CD4-positive, alpha-beta T cell (primary cell): ENCODE measurements at places on chromosomes 7 and 10. TPM values are rescaled to one million over a fixed set of nuclear protein-coding genes. Genes with fewer than 3 reads are reported as not detected.

- no peak for DNase-seq
- no peak overlapping the region for H3K4me3 ChIP-seq
- H3K27me3 ChIP-seq = peaks cover 4% of the 10 kb centered on the region
- H3K4me1 ChIP-seq = peaks cover 7% of the 10 kb centered on the region
These were observed 160.5 kb downstream of the NRF1 start for GRCh38 chr7:129771928-129772479.

Gene CTAGE4
- total RNA-seq = 1.2 TPM

DNA sequence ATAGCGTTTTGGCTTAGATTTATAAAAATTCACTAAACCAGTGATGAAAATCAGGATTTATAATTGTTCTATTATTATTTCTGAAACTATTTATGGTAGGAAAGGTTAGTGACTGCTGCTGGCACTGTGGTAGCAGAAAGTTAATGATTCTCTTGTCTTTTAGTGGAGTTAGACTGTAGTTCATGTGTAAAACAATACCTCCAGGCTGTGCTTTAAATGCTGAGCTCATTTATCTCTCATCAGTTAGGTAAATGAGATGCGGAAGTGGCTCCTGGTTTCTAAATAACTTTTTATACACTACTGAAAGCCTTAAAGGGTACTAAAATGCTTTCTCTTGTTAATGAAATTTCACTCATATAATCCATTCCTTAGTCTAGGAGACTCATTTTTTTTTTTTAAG is 326.8 kb upstream of the POT1 start:
- H3K27me3 ChIP-seq = no peaks in the 10 kb centered on the region
- H3K27ac ChIP-seq = no peak overlapping the region
- no peaks in the 10 kb centered on the region for H3K36me3 ChIP-seq
- no peaks in the 10 kb centered on the region for H3K4me1 ChIP-seq
- DNase-seq = no peak

Gene SH2D4B
- 0.31 TPM for total RNA-seq

Gene FFAR4
- total RNA-seq = not detected

Gene ELMO1
- 120 TPM for total RNA-seq

DNA sequence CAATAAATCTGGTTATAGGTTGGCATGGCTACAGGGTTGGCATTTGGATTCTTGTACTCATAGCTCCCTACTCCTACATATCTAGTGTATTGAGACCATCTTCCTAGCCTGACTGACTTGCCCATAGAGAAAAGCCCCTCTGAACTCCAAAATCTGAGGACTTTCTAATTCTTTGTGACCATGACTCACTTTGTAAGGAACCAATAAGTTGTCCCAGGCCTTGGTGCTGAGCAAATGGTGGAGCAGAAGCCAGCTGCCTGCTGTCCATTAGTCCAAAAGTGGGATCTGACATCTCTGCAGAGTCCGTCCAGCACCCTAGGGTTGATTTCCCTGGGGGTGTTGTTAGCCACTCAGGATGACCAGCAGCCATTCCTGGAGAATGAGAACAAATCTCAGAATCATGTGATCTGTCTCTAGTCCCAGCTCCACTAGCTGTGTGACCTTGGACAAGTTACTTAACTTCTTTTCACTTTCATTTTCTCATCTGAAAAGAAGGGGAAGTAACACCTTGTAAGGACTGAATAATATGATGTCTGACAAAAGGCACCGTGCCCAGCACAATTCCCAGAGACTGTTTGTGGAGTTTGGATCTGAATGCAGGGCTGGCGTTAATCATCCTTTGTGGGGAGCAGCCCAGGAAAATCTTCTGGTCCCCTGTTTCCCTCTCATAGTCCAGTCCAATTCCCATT is 44.1 kb downstream of the MTURN start:
- no peak for DNase-seq
- no peak overlapping the region for H3K4me3 ChIP-seq
- H3K36me3 ChIP-seq = no peaks in the 10 kb centered on the region
- H3K4me1 ChIP-seq = peaks cover 8% of the 10 kb centered on the region
- H3K27ac ChIP-seq = no peak overlapping the region

GRCh38 chr10:29119374-29119773 is 169.5 kb upstream of the LYZL1 start:
- H3K4me1 ChIP-seq = no peaks in the 10 kb centered on the region
- no peak overlapping the region for H3K4me3 ChIP-seq
- H3K36me3 ChIP-seq = no peaks in the 10 kb centered on the region
- no peaks in the 10 kb centered on the region for H3K27me3 ChIP-seq

Gene CYP2C8
- 0.28 TPM for total RNA-seq

GRCh38 chr7:627661-628401 is 98.7 kb upstream of the DNAAF5 start:
- no peaks in the 10 kb centered on the region for H3K36me3 ChIP-seq
- H3K27ac ChIP-seq = no peak overlapping the region
- H3K27me3 ChIP-seq = no peaks in the 10 kb centered on the region
- no peak for DNase-seq
- H3K4me1 ChIP-seq = no peaks in the 10 kb centered on the region

DNA sequence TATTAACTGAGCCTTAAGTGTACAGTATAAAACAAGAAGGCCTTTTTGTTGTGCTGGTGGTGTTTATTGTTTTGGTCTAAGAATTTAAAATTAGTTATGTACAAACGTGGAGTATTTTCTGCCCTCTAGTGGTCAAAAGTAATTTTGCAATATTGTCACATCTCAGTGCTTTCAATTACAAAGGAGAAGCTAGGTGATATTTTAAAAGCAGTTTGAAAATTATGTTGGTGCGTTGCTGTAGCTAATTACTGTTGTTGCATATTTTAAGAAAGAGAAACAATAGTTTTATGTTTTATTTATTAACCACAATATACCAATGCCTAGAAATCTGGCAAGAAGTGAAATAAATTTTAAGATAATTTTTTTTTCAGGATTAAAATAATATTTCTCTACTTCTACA is 11.4 kb downstream of the NPVF start:
- peaks cover 21% of the 10 kb centered on the region for H3K27me3 ChIP-seq
- H3K36me3 ChIP-seq = no peaks in the 10 kb centered on the region
- DNase-seq = no peak
- no peaks in the 10 kb centered on the region for H3K4me1 ChIP-seq
- H3K27ac ChIP-seq = no peak overlapping the region

- H3K27me3 ChIP-seq = no peaks in the 10 kb centered on the region
- no peak overlapping the region for H3K4me3 ChIP-seq
- no peak for DNase-seq
- no peaks in the 10 kb centered on the region for H3K36me3 ChIP-seq
These were observed 223.5 kb downstream of the ARHGAP12 start for GRCh38 chr10:31705136-31705535.

GRCh38 chr10:491667-492424 is 197.6 kb downstream of the DIP2C start:
- no peak overlapping the region for H3K27ac ChIP-seq
- H3K4me3 ChIP-seq = no peak overlapping the region
- no peaks in the 10 kb centered on the region for H3K36me3 ChIP-seq
- no peaks in the 10 kb centered on the region for H3K27me3 ChIP-seq
- no peaks in the 10 kb centered on the region for H3K4me1 ChIP-seq
- no peak for DNase-seq

DNA sequence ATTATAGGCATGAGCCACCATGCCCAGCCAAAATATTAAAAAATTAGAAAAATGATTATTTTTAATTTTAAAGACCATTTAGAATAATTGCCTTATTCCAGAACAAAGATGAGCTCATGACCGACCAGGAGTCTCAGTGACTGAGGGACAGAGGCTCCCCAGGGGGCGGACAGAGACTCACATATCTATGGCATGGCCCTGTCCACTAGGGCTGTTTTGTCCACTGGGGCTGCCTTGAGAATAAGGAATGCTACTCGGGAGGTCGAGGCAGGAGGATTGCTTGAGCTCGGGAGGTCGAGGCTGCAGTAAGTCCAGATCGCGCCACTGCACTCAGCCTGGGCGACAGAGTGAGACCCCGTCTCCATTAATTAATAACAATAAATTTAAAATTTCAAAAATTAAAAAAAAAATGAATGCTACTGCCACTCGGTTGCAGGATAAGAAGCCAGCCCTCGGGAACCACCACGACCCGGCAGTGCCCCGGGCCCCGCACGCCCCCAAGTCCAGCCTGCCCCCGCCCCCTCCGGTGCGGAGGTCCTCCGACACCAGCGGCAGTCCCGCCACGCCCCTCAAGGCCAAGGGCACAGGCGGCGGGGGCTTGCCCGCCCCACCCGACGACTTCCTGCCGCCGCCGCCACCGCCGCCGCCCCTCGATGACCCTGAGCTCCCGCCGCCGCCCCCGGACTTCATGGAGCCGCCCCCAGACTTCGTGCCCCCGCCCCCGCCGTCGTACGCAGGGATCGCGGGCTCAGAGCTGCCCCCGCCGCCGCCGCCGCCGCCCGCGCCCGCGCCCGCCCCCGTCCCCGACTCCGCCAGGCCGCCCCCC is 128.6 kb downstream of the APBB1IP start:
- H3K36me3 ChIP-seq = peaks cover 93% of the 10 kb centered on the region
- H3K27ac ChIP-seq = no peak overlapping the region
- H3K4me3 ChIP-seq = no peak overlapping the region
- H3K4me1 ChIP-seq = no peaks in the 10 kb centered on the region

GRCh38 chr7:108290459-108291151 is 160.4 kb upstream of the LAMB4 start:
- H3K4me3 ChIP-seq = no peak overlapping the region
- no peaks in the 10 kb centered on the region for H3K4me1 ChIP-seq
- no peak overlapping the region for H3K27ac ChIP-seq
- peaks cover 4% of the 10 kb centered on the region for H3K27me3 ChIP-seq
- no peaks in the 10 kb centered on the region for H3K36me3 ChIP-seq

Gene EBF3
- total RNA-seq = not detected

DNA sequence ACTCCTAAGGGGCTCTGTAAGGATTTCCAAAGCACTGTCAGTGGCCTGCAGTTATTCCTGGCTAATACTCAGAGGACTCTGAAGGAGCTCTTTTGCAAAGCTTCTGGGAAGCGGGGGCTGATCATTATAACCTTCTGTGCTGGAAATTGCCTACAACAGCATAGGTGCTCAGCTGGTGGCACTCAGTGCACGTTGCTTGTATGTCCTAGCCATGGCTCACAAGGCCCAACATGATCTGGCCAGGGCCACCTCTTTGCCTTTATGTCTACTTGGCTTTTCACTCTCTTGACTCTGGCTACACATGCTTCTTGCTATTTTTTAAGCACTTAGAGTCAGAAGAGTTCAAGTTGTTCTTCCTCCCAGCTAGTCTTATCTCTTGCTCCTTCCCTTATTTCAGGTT is 17.5 kb downstream of the LAMB4 start:
- H3K4me3 ChIP-seq = no peak overlapping the region
- no peaks in the 10 kb centered on the region for H3K27me3 ChIP-seq
- H3K4me1 ChIP-seq = no peaks in the 10 kb centered on the region
- H3K27ac ChIP-seq = no peak overlapping the region

GRCh38 chr10:88792661-88793060 is 9.9 kb upstream of the LIPM start:
- H3K4me3 ChIP-seq = no peak overlapping the region
- no peak overlapping the region for H3K27ac ChIP-seq

- peaks cover 5% of the 10 kb centered on the region for H3K27me3 ChIP-seq
- no peak overlapping the region for H3K4me3 ChIP-seq
- no peak overlapping the region for H3K27ac ChIP-seq
- H3K4me1 ChIP-seq = no peaks in the 10 kb centered on the region
These were observed 19.7 kb downstream of the AFAP1L2 start for GRCh38 chr10:114384601-114385000.

GRCh38 chr7:91993976-91994375 is 53.3 kb downstream of the AKAP9 start:
- H3K27me3 ChIP-seq = no peaks in the 10 kb centered on the region
- no peak overlapping the region for H3K27ac ChIP-seq
- DNase-seq = no peak
- H3K4me3 ChIP-seq = no peak overlapping the region

- H3K4me3 ChIP-seq = no peak overlapping the region
- no peak for DNase-seq
- H3K4me1 ChIP-seq = peaks cover 23% of the 10 kb centered on the region
- H3K27me3 ChIP-seq = no peaks in the 10 kb centered on the region
- H3K27ac ChIP-seq = no peak overlapping the region
These were observed 35.3 kb downstream of the AMZ1 start for GRCh38 chr7:2723138-2723850.

Gene SCART1
- 5.0 TPM for total RNA-seq

- H3K27ac ChIP-seq = no peak overlapping the region
- no peaks in the 10 kb centered on the region for H3K27me3 ChIP-seq
- peaks cover 7% of the 10 kb centered on the region for H3K36me3 ChIP-seq
- peaks cover 8% of the 10 kb centered on the region for H3K4me1 ChIP-seq
These were observed 7.8 kb upstream of the LRRC27 start for GRCh38 chr10:132324186-132324585.

GRCh38 chr7:128031901-128032604 is 816 bp upstream of the LRRC4 start:
- no peaks in the 10 kb centered on the region for H3K27me3 ChIP-seq
- peaks cover 23% of the 10 kb centered on the region for H3K4me1 ChIP-seq
- peaks cover 6% of the 10 kb centered on the region for H3K36me3 ChIP-seq
- H3K4me3 ChIP-seq = peak overlapping the region; percentile 20

DNA sequence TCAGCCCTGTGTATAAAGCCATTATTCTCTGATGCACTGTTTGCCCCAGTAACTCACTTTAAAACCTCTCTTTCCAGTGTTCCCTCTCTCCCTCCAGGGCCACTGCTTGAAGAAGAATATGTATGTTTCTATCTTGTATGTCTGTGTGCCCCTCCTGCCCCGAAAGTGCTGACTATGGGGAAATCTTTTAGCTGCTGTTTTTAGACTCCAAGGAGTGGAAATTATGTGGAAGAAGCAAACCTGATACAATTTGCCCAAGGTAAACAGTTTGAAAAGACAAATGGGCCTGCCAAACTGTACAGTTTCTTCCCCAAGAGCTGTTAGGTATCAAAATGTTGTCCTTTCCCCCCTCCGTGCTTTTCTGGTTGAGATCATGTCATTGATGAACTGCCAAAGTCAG is 3.4 kb downstream of the ADRA2A start:
- H3K36me3 ChIP-seq = no peaks in the 10 kb centered on the region
- peaks cover 31% of the 10 kb centered on the region for H3K27me3 ChIP-seq
- no peak overlapping the region for H3K4me3 ChIP-seq

- no peak overlapping the region for H3K4me3 ChIP-seq
- no peak for DNase-seq
- H3K4me1 ChIP-seq = no peaks in the 10 kb centered on the region
- H3K27me3 ChIP-seq = no peaks in the 10 kb centered on the region
These were observed 127.8 kb downstream of the SH3PXD2A start for GRCh38 chr10:103727546-103727963.

DNA sequence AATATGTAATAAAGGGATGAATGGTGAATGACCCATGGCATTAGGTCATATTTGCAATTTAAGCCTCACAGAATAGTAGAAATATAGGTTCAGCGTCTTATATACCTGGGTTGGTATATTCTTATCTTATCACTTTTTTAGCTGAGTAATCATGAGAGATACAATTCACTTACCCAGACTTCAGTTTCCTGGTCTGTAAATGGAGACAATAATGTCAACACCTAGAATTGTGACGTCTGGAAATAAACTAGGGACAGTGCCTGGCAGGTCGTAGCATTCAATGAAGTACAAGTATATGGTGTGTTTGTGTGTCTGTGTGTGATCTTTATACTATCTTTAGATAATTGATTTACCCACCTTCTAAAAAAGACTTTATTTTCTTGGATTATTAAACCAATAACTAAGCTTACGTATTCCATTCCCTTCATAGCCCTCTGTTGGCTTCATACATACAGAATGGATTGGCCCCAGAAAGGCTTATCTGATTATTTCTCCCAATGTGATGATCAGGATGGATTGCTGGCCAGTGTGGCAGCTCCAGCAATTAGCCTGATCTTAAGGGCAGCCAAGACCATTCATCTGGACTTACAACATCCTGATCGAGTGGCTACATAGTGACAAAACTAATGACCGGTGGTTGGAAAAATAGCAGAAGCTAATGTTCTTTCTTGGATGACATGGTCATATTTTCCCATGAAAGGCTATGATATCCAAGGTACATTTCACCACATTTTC is 121.2 kb upstream of the NPVF start:
- no peak for DNase-seq
- no peaks in the 10 kb centered on the region for H3K36me3 ChIP-seq
- H3K4me1 ChIP-seq = no peaks in the 10 kb centered on the region
